T-cell (primary cell): ENCODE measurements at places on chromosomes 13 and 19. TPM values are rescaled to one million over a fixed set of nuclear protein-coding genes. Genes with fewer than 3 reads are reported as not detected.

The SEMA6B gene
- total RNA-seq: not detected

The YJEFN3 gene
- 14.0 TPM for total RNA-seq

The BRD4 gene
- total RNA-seq: 154 TPM

GRCh38 chr13:97348569-97349100, 85.3 kb upstream of the RAP2A start:
- no peak for DNase-seq

- DNase-seq: no peak
These were observed 10.3 kb downstream of the ZNF574 start for GRCh38 chr19:42086188-42086736.

DNA sequence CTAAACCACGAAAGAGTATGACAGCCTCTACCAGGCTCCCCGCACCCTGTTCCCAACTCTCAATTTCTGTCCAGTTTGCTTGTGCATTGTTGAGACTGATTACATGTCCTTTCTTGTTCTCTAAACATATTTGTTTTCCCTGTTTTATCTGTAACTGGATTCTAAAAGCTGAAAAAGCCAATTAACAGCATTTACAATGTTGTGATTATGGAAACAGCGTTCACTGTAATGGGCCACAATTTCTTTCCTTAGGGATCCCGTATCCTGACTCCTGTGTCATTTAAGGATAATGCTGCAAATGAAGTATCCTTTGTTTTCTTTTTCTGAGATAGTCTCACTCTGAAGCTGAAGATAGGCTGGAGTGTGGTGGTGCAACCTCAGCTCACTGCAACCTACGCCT, 20.5 kb downstream of the EBPL start:
- no peak for DNase-seq
